CD4-positive, alpha-beta T cell (primary cell): ENCODE measurements at places on chromosomes 12 and 14.

DNA sequence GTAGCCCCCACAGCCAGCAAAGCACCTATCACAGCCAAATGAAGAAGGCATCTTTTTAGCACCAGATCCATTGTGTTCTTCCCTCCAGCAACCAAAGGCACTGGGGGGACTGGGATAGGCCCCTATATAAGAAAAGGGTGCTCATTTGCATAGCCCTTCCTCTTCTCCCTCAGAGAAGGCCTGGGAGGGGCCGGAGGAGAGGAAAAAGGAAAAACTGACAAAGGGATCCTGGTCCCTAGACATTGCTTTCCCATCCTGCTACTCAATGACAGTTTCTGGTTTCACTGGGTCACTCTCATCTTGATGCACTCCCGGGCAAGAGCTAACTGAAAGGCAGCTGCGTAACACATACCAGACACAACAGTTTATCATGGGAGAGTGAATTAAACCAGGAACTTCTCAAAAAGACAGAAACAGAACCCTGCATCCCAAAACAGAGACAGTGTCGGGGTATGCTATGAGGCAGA, at the start of gene PMEL:
Gene PMEL (minus strand): TSS at position 102 of the 467 bp plus-strand sequence. CDS start 31 bp downstream, at position 71.
- no peak within 1 kb of the TSS for H3K27ac ChIP-seq
- H3K27me3 ChIP-seq: no peaks in the 10 kb centered on the region
- H3K36me3 ChIP-seq: no peaks in the 10 kb centered on the region
- no peak for DNase-seq

GRCh38 chr14:98226411-98226810, 1045.6 kb downstream of the BCL11B start:
- DNase-seq: no peak
- no peak overlapping the region for H3K4me3 ChIP-seq
- no peaks in the 10 kb centered on the region for H3K27me3 ChIP-seq
- peaks cover 84% of the 10 kb centered on the region for H3K4me1 ChIP-seq
- peak overlapping the region; percentile 65 for H3K27ac ChIP-seq

DNA sequence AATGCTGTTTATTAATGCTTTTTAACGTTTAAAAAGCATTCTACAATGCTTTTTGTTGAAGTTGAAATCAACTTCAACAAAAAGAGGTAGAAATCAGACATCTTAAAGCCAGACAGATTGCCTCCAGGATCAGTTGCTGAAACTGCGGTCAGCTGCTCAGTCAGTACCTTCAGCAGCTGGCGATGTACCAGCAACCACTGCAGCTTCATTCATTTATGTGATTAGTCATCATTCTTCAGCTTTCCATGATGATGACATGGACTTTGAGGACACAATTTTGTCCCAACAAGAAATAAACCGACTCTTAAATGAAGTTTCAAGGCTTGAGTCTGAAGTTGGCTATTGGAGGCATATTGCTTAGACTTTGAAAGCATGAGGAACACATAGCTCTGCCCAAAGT, 31.5 kb upstream of the NUAK1 start:
- H3K27ac ChIP-seq: no peak overlapping the region
- H3K4me3 ChIP-seq: no peak overlapping the region
- DNase-seq: no peak
- no peaks in the 10 kb centered on the region for H3K36me3 ChIP-seq

- no peak overlapping the region for H3K27ac ChIP-seq
- no peak overlapping the region for H3K4me3 ChIP-seq
- H3K4me1 ChIP-seq: peaks cover 14% of the 10 kb centered on the region
- no peaks in the 10 kb centered on the region for H3K36me3 ChIP-seq
These were observed 84.5 kb upstream of the EGLN3 start for GRCh38 chr14:34035177-34035933.

DNA sequence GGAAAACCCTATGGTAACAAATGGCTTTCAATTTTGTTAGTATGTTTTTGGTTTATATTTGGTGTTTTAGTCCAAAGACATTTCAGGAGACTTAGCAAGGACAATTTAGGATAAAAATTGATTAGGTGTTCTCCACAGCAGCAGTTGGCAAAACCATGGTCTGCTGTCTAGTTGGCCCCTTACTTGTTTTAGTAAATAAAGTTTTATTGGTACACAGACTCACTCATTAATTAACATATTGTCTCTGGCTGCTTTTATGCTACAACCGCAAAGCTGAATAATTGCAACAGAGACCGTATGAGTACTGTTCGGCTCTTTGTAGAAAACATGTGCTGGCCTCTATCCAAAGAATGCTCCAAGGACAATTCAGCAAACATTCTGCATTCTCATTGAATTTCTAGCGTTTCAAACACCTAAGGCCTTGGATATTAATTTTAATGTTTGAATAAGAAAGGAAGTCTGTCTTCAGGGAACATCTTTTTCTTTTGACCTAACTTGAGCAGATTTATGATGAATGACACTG, 77.7 kb downstream of the CCDC92 start:
- no peak overlapping the region for H3K4me3 ChIP-seq
- H3K27ac ChIP-seq: no peak overlapping the region
- H3K36me3 ChIP-seq: no peaks in the 10 kb centered on the region

DNA sequence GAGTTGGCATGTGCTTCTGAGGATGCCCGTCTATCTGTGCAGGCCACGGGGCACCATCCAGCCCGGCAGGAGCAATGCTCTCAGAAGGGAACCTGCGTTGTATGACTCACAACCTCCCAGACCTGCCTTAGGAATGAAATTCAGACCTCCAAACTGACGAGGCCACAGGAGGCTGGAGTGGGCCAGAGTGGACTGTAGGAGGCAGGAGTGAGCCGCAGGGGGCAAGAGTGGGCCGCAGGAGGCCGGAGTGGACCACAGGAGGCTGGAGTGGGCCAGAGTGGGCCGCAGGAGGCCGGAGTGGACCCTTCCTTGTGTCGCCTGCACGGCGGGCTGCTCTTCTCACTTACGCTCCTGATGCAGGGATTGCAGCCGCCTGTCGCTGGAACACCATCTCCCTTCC, 11.1 kb upstream of the FBRSL1 start:
- no peaks in the 10 kb centered on the region for H3K27me3 ChIP-seq
- DNase-seq: no peak
- H3K4me3 ChIP-seq: no peak overlapping the region
- H3K4me1 ChIP-seq: peaks cover 32% of the 10 kb centered on the region
- no peaks in the 10 kb centered on the region for H3K36me3 ChIP-seq

DNA sequence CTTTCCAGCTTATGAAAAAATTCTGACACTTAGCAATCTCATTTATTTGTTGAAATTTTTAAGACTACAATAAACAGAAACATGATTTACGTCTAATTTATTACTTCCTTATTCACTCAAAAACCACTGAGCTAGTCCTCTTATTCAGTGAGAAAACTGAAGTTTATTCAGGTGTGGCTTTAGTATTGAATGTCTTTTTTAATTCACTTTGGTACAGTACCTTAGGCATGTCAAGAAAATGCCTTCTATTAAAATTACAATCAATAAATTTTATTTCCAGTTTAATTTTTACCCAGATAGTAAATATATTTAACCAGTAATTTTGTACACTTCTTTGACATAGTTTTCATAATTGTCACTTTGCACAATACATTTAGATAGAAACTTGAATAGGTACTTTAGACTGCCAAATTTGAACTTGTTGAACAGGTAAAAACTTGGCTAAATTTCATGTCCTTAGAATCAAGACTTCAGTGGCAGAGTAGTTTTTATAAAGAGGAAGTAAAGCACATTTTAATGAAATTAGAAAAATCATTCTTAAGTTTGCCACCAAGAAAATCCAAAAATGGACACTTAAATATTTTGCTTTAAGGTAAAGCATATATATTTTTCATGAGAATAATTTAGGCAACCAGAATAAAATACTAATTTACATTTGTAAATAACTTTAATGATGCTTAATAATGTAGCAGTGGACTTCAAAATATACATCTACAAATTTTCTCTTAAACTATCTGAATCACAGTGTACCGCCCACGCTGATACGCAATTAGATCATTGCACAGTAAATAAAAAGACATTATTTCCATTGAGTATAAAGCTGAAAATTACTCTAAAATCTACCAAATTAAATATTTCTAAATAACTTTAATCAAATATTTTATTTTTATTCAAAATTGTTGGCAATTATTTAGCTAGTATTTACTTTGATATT, 159.1 kb downstream of the RASSF9 start:
- H3K4me1 ChIP-seq: no peaks in the 10 kb centered on the region
- H3K27ac ChIP-seq: no peak overlapping the region
- H3K36me3 ChIP-seq: no peaks in the 10 kb centered on the region
- no peak for DNase-seq

- no peaks in the 10 kb centered on the region for H3K4me1 ChIP-seq
- H3K27me3 ChIP-seq: no peaks in the 10 kb centered on the region
- no peak overlapping the region for H3K27ac ChIP-seq
- no peak overlapping the region for H3K4me3 ChIP-seq
These were observed 218.9 kb upstream of the RBM19 start for GRCh38 chr12:114185036-114185435.

DNA sequence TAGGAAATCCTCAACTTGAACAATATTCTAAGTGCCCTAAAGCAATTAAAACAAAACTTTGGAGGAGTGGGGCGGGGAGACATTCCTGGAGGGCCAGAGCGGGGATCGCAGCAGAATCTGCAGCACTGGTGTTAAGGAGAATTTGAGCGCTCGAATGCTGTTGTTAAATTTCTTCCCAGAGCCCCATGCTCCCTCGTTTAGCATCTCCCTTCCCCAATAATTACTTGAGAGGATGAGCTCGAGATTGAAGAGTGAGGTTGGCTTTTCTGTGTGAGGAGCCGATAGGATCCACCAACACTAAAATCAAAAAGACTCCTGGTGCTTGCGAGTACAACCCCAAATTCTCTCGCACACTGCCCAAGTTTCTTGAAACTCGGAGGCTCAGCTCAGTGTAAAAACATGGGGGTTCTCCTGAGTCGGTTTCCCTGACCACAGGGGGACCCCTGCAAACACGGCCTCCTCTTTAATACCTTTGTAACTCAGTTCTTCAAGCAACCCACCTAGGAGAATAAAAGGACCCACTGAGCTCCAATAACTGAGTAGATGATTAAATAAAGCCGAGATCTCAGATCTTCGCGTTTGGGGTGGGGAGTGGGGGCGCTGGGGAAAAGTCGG, 10.2 kb upstream of the FOXG1 start:
- DNase-seq: no peak
- H3K4me3 ChIP-seq: no peak overlapping the region
- peaks cover 49% of the 10 kb centered on the region for H3K27me3 ChIP-seq

- H3K27ac ChIP-seq: no peak overlapping the region
- DNase-seq: no peak
These were observed 21.2 kb upstream of the CDCA4 start for GRCh38 chr14:105041841-105042765.

- no peak for DNase-seq
- no peak overlapping the region for H3K27ac ChIP-seq
- peaks cover 33% of the 10 kb centered on the region for H3K4me1 ChIP-seq
These were observed 183.1 kb downstream of the CAND1 start for GRCh38 chr12:67452119-67452805.

DNA sequence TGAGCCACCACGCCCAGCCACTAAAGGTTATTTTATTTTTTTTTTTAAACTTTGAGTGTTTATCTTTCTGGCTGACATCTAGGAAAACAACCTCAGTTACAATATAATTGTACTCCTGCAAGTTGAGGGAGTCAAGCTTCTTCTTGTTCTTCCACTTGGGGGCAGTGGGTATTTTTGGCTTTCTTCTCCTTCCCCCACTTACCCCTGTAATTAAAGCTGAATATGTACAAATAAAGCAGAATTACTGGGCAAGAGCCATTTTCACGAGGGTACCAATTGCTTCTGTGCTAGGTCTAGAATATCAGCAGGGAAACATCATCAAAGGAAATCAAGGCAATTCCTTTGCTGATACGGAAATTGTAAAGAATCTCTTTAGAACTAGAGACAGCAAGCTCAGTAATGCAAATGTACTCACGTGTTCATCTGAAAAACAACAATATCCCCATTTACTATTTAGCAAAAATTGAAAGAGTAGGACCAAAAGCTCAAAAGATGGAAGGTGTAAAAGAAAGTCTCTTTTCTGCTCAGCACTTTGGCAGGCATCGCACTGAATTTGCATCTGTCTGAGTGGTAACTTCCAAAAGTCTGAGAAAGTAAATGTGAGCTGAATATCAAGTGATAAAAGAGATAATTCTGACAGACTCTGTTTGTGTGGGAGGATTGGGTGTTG, 72.8 kb downstream of the TAOK3 start:
- H3K36me3 ChIP-seq: peaks cover 7% of the 10 kb centered on the region
- DNase-seq: no peak
- no peak overlapping the region for H3K27ac ChIP-seq
- H3K4me3 ChIP-seq: no peak overlapping the region
